ENCODE measurements at places on chromosomes 6 and 20.

DNA sequence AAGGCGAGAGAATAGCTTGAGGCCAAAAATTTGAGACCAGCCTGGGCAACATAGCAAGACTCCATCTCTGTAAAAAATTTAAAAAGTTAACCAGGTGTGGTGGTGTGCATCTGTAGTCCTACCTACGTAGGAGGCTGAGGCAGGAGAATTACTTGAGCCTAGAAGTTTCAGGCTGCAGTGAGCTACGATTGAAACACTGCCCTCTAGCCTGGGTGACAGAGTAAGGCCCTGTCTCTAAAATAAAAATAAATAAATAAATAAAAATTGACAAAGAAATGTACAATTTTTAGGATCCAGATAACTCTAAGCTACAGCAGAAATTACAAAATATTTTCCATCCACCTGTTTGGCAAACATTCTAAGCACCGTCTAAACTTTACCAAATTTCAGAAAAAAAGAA is 941.0 kb upstream of the ADGRB3 start:
- no peak for DNase-seq

DNA sequence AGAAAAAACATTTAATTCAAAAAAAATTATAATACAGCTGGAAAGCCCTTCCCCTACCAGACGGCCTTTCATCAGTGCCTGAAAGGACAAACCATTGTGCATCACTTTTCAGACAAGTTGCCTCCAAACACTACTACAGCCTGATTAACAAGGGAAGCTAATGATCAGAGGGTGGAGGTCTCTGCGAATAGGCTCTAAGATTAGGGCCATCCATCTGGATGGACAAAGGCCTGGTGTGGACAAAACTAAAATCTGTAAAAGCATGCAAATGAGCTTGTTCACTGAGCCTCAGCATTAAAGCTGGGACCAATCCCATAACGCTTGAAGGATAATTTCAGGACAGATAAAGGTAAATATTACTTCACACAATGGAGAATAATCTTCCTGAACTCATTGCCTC is 228.7 kb upstream of the PLN start:
- no peak for DNase-seq

DNA sequence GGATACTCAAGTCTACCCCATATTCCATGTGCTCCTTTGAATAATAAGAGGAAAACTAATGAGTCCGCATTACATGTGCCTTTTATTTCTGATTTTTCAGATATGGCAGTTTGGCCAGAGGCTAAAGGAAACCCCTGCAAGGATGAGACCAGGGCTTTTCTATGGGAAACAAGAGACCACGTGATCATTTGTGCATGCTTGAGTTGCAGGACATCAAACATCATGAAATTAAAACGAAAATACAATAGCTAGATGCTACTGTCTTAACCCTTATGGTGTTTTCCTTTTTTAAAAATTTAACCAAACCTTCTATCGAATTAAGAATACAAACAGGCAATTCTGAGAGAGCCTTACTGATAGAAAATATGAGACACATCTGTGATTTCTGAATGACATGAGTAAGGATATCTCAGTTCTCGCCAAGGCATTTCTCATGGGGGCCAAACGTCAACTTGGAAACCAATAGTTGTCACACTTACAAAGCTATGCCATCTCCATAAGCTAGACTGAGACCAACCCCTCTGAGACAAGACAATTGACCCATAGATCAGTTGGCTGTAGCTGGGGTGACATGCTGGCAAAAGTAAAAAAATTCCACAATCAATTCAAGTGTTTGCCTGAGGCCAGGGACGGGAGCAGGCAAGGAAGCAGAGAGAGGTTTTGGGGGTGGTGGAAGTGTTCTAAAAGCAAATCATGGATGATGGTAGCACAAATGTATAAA is 52.8 kb downstream of the RIPOR2 start:
- DNase-seq, result no peak

GRCh38 chr20:51446656-51447055 is 95.9 kb downstream of the NFATC2 start:
- peak; percentile 31 for DNase-seq

GRCh38 chr20:5569021-5569420 is 181.2 kb upstream of the SHLD1 start:
- peak; percentile 57 for DNase-seq

- DNase-seq, result peak; percentile 74
These were observed 150.2 kb downstream of the LRFN2 start for GRCh38 chr6:40436685-40437604.

DNA sequence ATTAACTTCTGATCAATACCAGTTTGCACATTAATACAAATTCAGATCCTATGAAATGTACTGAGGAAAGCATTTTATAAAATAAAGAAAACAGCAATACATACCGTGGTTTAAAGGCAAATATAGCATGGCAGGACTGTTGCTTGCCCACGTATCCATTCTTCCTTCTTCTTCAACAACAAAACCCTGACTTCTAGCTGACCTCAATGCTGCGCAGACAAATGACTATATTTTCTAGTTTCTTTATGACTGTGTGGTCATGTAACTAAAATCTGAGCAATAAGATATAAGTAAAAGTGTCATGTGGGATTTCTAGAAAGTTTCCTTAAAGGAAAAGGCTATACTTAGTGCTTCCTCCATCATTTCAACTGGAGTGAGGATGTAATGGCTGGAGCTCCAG is 85.0 kb downstream of the CDC40 start:
- no peak for DNase-seq

- peak; percentile 50 for DNase-seq
These were observed 54.0 kb upstream of the BTN3A2 start for GRCh38 chr6:26311012-26311384.

DNA sequence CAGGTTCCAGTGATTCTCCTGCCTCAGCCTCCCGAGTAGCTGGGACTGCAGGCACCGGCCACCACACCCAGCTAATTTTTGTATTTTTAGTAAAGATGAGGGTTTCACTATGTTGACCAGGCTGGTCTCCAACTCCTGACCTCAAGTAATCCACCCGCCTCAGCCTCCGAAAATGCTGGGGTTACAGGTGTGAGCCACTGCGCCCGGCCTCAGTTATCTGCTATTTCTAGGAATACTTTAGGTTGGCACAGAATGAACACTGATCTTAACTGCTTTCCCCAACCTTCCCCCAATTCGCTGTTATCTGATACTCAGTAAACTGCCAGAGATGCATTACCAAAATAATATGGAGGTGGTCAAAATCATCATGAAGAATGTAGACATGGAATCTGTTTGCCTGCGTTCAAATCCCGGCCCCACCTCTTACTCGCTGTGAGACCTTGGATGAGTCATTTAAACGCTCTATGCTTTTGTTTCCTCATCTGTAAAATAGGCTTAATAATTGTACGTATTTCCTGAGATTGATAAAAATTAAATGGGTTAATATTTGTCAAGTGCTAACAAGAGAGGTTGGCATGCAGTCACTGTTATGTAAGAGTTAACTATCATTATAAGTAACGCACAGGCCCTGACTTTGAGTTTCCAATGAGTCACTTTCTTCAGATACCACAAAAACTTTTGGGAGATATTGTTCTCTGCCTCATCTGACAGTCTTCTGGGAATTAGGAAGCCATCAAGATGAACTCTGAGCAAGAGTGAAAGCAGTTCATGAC is 44.5 kb upstream of the NCOA3 start:
- peak; percentile 61 for DNase-seq

DNA sequence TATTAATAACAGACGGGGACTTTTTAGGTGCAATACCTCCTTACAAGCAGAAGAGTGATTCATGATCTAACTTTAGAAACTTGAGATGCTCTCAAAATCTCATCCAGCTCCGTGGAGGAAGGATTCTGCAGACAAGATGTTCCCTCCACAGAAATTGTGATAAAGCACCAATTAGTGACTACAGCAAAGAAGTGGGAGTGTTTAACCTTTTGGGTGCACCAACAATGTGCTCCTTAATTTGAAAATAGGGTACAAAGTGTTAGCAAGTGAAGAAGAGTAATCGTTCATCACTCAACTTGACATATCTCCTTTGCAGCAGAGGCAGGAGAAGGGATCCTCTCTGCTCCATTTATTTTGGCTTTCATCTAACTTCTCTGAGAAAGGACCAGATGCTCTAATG is 22.8 kb upstream of the SCP2D1 start:
- DNase-seq, result no peak

DNA sequence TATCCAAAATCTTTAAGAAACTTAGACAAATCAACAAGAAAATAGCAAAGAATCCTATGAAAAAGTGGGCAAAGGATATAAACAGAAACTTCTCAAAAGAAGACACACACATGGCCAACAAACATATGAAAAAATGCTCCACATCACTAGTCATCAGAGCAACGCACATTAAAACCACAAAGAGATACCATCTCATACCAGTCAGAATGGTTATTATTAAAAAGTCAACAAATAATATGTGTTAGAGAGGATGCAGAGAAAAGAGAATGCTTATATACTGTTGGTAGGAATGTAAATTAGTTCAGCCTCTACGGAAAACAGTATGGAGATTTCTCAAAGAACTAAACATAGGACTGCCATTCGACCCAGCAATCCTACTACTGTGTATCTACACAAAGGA is 212.0 kb upstream of the DTNBP1 start:
- no peak for DNase-seq

DNA sequence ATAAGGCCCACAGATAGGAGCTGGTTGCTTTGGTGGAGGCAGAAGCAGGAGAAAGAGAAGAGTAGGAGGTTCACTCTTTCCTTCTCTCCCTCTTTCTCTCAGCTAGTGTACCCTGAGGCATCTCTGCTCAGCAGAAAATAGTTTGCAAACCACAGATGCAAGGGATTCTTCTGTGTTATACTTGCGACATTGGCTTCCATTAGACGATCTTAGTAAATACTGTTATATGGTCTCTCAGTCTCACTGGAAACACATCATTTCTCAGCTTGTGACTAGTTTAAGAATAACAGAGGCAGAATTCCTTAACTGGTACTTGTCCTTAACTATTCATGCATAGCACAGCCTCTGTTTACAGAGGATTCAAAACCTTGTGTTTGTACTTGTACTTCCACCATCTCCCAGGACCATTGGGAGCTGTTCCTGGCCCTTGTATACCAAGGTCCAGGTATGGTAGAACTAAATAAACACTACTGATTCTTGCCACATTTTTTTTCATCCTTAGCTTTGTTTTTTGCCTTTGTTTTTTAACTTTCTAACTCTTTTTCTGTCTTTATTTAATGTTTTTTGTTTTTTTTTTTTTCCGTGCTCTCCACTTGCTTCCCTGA is 218.2 kb downstream of the OTOR start:
- no peak for DNase-seq

DNA sequence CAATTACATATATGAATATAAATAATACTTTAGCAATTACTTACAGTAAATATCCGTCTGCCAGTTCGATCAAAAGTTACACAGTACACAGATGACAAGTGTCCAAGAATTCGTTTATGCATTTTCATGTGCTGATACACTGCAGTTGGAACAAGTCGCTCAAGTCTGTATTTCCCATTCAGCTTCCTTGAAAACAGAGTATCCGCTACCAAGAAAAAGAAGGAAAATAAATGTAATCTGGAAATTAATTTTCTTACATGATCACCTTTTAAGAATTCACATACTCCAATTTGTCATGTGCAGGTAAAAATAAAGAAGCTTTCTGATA is 35.3 kb downstream of the PHIP start:
- no peak for DNase-seq

DNA sequence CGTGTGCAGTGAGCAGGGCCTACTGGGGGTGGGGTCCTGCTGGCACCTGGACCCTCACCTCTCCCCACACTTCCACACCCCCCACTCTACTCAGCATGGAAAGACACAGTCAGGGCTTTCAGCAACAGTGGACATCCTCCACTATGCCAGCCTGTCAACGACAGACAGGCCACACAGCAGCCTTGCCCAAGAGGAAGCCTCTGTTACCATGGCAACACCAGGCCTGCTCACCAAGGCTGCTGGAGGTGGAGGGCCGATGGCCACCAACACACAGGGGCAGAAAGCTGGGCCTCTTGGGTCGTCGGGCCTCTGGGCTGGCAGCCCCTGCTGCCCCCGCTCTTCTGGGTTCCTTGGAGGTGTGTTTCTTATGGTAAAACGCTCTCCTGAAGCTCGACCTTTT is 13.6 kb downstream of the BNIP5 start:
- peak; percentile 54 for DNase-seq

GRCh38 chr20:23869520-23869919 is 10.0 kb downstream of the CST5 start:
- DNase-seq, result no peak

- DNase-seq, result no peak
These were observed 103.8 kb upstream of the LY86 start for GRCh38 chr6:6484681-6485080.

DNA sequence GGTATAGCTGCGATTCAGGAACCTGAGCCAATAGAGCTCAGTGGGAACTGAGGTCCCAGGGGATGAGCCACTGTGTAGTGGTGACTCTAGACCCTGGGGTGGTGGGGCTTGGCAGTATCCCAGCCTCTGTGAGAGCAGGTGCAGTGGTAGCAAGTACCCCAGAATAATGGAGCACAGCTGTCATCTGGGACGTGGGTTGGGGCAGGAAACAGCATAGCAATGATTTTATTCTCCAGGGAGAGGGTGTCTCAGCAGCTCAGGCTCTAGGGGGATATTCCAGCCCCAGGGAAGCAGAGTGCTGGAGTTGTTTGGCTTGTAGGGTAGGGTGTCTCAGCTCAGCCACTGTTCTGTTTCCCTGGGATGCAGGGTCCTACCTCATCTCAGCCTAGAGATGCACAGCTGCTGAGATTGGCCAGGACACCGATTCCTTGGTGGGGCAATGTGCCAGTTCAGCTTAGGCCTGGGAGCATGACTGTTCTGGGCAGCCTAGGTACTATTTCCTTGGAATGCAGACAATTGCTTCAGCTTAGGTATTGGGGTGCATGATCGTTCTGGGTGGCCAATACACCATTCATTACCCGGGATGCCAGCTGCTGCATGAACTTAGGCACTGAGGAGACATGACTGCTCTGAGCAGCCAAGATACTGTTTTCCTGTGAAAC is 34.0 kb upstream of the NUP153 start:
- DNase-seq, result no peak

Data from suppressor macrophage treated with lipopolysaccharide for 1 hour (primary cell).